Inflammatory macrophage treated with lipopolysaccharide for 1 hour (primary cell): ENCODE measurements at places on chromosomes 3 and 15.
A peak's percentile ranks its signal among the peaks of the same experiment; 100 is the strongest.

GRCh38 chr3:153003441-153003840, 158.6 kb upstream of the RAP2B start:
- no peak for DNase-seq

GRCh38 chr15:32849769-32850668, 132.2 kb downstream of the GREM1 start:
- peak; percentile 42 for DNase-seq

GRCh38 chr15:41891946-41892345, 1.9 kb downstream of the SPTBN5 start:
- DNase-seq = no peak

- DNase-seq = no peak
These were observed 43.5 kb upstream of the SLC41A3 start for GRCh38 chr3:126127452-126127851.

DNA sequence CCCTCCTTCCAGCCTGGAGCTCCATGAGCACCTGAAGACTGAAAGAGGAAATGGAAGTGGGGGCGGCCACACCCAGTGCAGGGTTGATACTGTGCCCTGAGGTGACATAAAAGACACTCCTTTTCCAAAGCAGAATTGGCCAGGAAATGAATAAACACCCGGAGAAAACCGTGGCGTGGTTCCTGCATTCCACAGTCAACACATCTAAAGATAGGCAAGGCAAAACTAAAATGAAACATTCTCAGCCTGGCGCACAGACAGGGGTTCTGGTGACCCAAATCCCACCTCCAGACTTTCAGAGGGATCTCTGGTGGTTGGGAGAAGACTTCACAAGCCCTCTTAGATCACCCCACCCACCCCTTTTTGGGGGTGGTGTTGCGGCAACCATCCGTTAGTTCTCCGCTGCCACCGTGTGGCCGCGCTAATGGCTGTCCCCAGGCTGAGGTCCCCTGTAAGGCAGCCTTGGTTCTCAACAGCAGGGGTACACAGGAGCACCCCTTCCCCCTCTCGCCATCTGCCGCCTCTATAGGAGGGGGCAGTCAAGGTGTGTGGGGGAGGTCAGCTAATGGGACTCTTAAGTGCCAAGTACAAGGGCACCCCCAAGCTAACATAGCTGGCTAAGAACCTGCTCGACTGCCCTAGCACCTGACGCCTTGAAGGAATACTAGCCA, 2.5 kb upstream of the MST1R start:
- peak; percentile 68 for DNase-seq

- DNase-seq = peak; percentile 53
These were observed 387 bp downstream of the GNB4 start for GRCh38 chr3:179450901-179451264.

- DNase-seq = peak; percentile 75
These were observed 1.1 kb downstream of the EDEM1 start for GRCh38 chr3:5188419-5189221.

GRCh38 chr3:154086286-154086685, 34.9 kb upstream of the ARHGEF26 start:
- DNase-seq = no peak

- DNase-seq = no peak
These were observed 357.5 kb upstream of the UMPS start for GRCh38 chr3:124372775-124373174.
